ENCODE measurements at places on chromosomes 7 and 10.

- DNase-seq = peak; percentile 56
These were observed 704 bp downstream of the ZNRF2 start for GRCh38 chr7:30285067-30285535.

DNA sequence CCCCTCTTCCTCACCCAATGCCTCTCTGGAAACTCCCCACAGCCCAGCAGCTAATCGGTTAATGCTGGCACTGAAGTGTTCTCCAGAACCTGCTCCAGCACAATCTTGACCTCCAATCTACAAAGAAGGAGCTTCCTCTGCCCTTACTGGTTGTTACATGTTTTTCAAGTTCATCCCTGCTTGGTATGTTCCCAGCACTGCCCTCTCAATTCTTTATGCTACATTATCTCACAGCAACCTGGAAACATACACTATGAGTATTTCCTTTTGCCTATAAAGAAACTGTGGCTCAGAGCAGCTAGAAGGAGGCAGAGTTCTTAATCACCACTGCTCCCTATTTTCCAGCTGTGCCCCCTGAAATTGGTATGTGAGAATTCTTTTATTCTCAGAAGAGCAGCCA lies 84.1 kb upstream of the KMT2E start:
- no peak for DNase-seq

- DNase-seq = no peak
These were observed 321.8 kb downstream of the PAXIP1 start for GRCh38 chr7:154680894-154681659.

DNA sequence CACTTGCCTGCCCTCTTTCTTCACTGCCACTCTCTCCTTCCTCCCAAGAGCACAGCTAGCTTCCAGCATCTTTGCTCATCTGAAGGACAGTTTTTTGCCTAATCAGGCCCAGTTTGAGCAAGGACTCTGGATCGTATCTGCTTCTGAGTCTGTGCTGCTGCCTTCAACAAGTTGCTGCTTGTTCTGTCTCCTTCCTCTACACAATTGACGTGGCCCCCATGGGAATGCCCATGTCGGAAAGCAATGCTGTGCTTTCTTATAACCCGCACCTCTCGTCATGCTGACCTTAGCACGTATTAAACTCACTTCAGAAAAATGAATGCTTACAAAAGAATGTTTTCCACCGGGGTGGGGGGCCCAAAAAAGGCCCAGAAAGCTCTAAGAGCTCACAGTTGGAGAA lies 324.7 kb upstream of the C7orf33 start:
- DNase-seq = no peak

- no peak for DNase-seq
These were observed 43.2 kb upstream of the CFAP46 start for GRCh38 chr10:132985546-132985900.

DNA sequence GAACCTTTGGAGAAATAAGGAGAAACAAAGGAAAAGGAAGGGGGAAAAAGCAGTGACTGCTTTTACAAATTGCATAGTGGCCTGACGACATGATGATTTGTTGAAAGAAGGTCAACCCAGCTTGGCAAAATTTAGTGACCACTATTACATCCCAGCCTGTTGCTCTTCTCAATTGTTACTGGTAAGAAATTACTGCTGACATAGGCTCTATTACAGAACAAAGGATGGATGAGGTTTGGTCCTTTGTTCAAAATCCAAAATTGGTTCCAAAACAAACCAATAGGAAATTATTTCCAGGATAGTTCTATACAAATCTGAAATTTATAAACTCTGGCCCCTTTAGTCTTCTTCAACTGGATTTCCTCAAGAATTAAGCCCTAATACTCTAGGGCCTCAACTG lies 39.6 kb downstream of the USP54 start:
- DNase-seq = no peak

GRCh38 chr7:68733219-68734153 lies 864.8 kb upstream of the AUTS2 start:
- DNase-seq = no peak

- no peak for DNase-seq
These were observed 583.9 kb downstream of the NXPH1 start for GRCh38 chr7:9017286-9017685.

Measured in CD4-positive, alpha-beta T cell treated with Interleukin-17A for 4 hours (primary cell).